ENCODE measurements at places on chromosomes 12 and 14.

GRCh38 chr12:10320643-10321042 is 13.0 kb downstream of the KLRD1 start:
- peak overlapping the region; percentile 45 for H3K4me3 ChIP-seq
- H3K27ac ChIP-seq = peak overlapping the region; percentile 67
- no peaks in the 10 kb centered on the region for H3K27me3 ChIP-seq
- peaks cover 43% of the 10 kb centered on the region for H3K36me3 ChIP-seq
- H3K4me1 ChIP-seq = peaks cover 58% of the 10 kb centered on the region

DNA sequence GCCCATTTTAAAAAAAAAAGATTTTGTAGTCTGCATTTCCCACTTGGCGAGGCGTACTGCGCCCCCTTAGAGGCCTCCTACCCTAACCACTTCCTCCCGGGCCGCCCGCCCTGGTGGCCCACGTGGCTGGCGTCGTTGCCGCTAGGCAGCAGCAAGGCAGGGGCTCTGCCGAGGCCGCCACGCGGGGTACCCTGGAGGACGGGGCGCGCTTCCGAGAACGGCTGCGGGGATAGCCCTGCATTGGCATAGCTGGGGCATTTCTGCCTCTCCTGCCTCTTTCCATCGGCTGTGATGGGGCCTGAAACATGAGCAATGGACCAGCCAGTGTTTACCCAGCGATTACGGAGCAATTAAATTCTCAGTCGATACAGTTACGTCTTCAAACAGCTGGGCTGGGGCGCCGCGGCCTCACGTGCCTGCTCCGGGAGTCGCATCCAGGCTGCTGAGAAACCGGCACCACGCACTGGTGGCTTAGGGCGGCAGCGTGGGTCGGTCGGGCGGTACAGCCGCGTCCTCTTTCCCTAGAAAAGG is 38.0 kb downstream of the IQSEC3 start:
- peak; percentile 34 for DNase-seq
- H3K27ac ChIP-seq = no peak overlapping the region
- no peaks in the 10 kb centered on the region for H3K36me3 ChIP-seq
- H3K4me3 ChIP-seq = no peak overlapping the region
- H3K27me3 ChIP-seq = peaks cover 13% of the 10 kb centered on the region

GRCh38 chr12:62876938-62877548 is 57.9 kb downstream of the PPM1H start:
- no peaks in the 10 kb centered on the region for H3K36me3 ChIP-seq
- no peak overlapping the region for H3K4me3 ChIP-seq
- H3K4me1 ChIP-seq = no peaks in the 10 kb centered on the region
- DNase-seq = no peak

GRCh38 chr14:63212776-63213500 is 8.7 kb downstream of the RHOJ start:
- H3K4me3 ChIP-seq = no peak overlapping the region
- no peaks in the 10 kb centered on the region for H3K36me3 ChIP-seq
- no peak overlapping the region for H3K27ac ChIP-seq
- no peak for DNase-seq

DNA sequence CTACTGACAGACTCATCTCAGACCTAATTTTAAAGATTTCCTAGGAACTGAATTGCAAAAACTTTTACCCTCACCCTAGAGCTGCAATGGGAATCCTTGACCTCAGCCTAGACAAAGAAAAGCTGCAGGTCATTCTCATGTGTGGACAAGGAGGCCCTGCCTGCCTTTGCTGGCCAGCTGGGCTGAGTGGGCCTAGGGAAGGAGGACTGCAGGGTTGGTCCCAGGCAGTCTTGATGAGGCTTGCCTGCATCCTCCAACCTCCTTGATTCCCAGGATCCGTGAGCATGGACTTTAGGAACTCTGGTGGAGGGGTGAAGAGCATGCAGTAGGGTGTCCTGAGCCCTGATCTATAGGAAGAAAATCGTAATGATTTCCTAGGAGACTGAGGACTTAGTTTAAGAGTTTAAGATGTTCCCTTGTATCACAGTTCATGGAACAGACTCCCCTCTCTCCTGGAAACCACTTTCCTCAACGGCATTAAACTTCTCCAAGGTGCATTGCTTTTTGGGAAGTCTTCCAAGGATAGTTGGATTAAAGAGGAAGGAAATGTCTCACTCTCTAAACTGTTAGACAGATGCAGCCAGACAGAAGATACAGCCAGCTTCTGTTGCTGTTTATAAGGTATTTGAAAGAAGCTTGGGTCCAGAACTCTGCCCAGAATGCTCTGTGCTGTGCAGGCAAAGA is 55.4 kb upstream of the DDX11 start:
- H3K4me3 ChIP-seq = no peak overlapping the region
- DNase-seq = no peak
- no peak overlapping the region for H3K27ac ChIP-seq
- H3K4me1 ChIP-seq = no peaks in the 10 kb centered on the region

- DNase-seq = no peak
- no peak overlapping the region for H3K27ac ChIP-seq
- H3K36me3 ChIP-seq = no peaks in the 10 kb centered on the region
- H3K4me1 ChIP-seq = no peaks in the 10 kb centered on the region
- no peak overlapping the region for H3K4me3 ChIP-seq
Observed at GRCh38 chr14:51157012-51157411, 62.1 kb upstream of the TRIM9 start.

- H3K4me1 ChIP-seq = peaks cover 43% of the 10 kb centered on the region
- no peak for DNase-seq
- no peak overlapping the region for H3K4me3 ChIP-seq
- H3K27me3 ChIP-seq = no peaks in the 10 kb centered on the region
- H3K36me3 ChIP-seq = no peaks in the 10 kb centered on the region
Observed at GRCh38 chr12:561391-561705, 101.6 kb downstream of the B4GALNT3 start.

DNA sequence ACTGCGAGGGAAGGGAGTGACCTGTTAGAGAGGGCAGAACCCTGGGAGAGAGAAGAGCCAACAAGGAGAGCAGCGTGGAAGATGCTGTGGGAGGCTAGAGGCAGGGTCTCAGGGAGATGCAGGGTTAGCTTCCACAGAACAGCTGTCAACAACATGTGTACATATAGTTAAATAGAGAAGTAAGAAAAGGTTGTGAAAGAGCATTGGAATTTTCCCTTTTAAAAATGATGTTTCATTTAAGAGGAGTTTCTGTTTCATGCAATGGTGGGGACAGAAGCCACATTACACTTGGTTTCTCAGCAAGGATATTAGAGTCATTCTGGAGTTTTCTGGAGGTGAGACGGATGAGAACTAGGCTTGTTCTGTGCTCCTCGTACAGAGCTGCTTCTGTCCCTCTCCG is 23.8 kb upstream of the TBC1D30 start:
- no peak for DNase-seq
- H3K4me1 ChIP-seq = no peaks in the 10 kb centered on the region
- H3K27me3 ChIP-seq = peaks cover 25% of the 10 kb centered on the region
- H3K27ac ChIP-seq = no peak overlapping the region
- H3K36me3 ChIP-seq = no peaks in the 10 kb centered on the region

DNA sequence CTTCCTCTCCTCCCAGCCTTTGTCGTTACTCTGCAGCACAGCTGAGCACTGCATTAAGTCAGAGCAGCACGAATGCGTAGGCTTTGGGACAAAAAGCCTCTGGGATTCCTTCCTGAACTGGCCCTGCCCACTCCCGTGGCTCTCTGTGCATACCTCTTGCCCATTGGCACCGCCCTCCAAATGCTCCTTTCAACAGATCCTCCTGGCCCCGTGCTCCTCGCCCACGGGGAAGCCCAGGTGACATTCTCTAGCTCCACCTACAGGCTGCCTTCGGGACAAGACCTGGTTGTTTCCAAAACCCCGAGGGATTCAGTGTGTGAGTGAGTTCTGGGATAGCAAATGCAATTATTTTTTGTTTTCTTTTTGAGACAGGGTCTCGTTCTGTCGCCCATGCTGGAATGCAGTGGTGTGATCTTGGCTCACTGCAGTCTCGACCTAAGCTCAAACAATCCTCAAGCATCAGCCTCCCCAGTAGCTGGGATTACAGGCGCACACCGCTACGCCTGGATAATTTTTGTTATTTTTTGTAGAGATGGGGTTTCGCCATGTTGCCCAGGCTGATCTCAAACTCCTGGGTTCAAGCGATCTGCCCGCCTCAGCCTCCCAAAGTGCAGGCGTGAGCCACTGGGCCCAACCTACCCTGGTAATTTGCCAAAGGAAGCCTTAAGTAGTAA is 17.9 kb upstream of the TDRD9 start:
- H3K4me3 ChIP-seq = peak overlapping the region; percentile 76
- no peak for DNase-seq
- peaks cover 5% of the 10 kb centered on the region for H3K36me3 ChIP-seq

DNA sequence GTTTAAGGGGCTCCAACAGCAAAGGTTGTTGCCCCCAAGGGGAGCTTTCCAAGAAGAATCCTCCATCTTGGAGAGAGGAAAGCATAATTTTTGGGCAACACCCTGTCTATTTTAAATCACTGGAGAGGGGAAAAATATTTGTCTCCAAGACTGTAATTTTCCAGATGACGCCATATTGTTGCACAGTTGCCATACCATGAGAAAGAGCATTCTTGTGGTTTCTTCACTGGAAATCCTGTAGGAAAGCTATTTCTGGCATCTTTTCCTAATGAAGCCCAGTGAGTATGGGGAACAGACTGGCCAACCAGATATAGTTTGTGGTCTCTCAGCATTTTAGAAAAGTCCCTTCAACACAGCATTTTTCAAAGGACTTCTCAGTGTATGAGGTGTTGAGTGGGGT is 88.1 kb upstream of the MANSC4 start:
- peaks cover 9% of the 10 kb centered on the region for H3K27me3 ChIP-seq
- no peak overlapping the region for H3K4me3 ChIP-seq
- no peak for DNase-seq
- H3K27ac ChIP-seq = no peak overlapping the region
- no peaks in the 10 kb centered on the region for H3K4me1 ChIP-seq
- no peaks in the 10 kb centered on the region for H3K36me3 ChIP-seq

- no peaks in the 10 kb centered on the region for H3K27me3 ChIP-seq
- H3K4me3 ChIP-seq = no peak overlapping the region
- H3K36me3 ChIP-seq = no peaks in the 10 kb centered on the region
- no peak overlapping the region for H3K27ac ChIP-seq
- H3K4me1 ChIP-seq = no peaks in the 10 kb centered on the region
- no peak for DNase-seq
Observed at GRCh38 chr12:97714107-97714563, 251.5 kb downstream of the RMST start.

- H3K36me3 ChIP-seq = no peaks in the 10 kb centered on the region
- DNase-seq = no peak
- H3K4me1 ChIP-seq = peaks cover 7% of the 10 kb centered on the region
- H3K27me3 ChIP-seq = no peaks in the 10 kb centered on the region
- H3K4me3 ChIP-seq = no peak overlapping the region
- H3K27ac ChIP-seq = no peak overlapping the region
Observed at GRCh38 chr12:96419576-96420276, 19.5 kb upstream of the CDK17 start.

- no peaks in the 10 kb centered on the region for H3K4me1 ChIP-seq
- no peak for DNase-seq
- no peaks in the 10 kb centered on the region for H3K27me3 ChIP-seq
- H3K27ac ChIP-seq = no peak overlapping the region
- no peak overlapping the region for H3K4me3 ChIP-seq
Observed at GRCh38 chr14:82879949-82880535, 1346.4 kb upstream of the SEL1L start.

- no peak overlapping the region for H3K4me3 ChIP-seq
- peaks cover 27% of the 10 kb centered on the region for H3K4me1 ChIP-seq
- H3K36me3 ChIP-seq = no peaks in the 10 kb centered on the region
- peak overlapping the region; percentile 11 for H3K27ac ChIP-seq
Observed at GRCh38 chr14:98130691-98131090, 1141.3 kb downstream of the BCL11B start.

DNA sequence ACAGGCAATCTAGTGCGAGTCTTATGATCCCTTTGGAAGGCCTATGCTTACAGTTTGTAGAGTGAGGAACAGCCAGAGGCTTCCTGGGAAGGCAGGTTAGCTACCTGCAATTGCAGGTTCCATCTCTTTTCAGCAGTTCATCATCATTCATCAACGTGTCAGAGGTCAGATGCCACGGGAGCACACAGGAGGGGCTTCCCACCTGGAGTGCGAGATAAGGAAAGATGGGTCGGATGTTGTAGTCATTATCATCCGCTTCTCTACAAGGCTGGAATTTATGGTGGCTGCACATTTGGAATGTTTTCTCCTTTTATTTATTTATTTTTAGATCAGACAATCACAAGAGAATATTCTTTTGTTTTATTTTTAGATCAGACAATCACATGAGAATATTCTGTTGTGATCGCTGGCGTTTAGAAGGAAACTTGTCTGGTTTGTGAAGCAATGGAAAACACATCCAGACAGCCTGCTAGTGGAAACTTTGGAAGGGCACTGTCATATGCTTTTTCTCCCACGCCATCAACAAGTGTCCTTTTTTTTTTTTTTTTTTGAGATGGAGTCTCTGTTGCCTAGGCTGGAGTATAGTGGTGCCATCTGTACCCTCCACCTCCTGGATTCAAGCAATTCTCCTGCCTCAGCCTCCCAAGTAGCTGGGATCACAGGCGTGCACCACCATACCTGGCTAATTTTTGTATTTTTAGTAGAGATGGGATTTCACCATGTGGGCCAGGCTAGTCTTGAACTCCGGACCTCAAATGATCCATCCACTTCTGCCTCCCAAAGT is 1.9 kb upstream of the BICD1 start:
- H3K36me3 ChIP-seq = peaks cover 5% of the 10 kb centered on the region
- peaks cover 9% of the 10 kb centered on the region for H3K27me3 ChIP-seq
- no peak overlapping the region for H3K27ac ChIP-seq

- no peak overlapping the region for H3K27ac ChIP-seq
- H3K27me3 ChIP-seq = no peaks in the 10 kb centered on the region
- no peak overlapping the region for H3K4me3 ChIP-seq
- H3K36me3 ChIP-seq = peaks cover 24% of the 10 kb centered on the region
- peaks cover 6% of the 10 kb centered on the region for H3K4me1 ChIP-seq
- no peak for DNase-seq
Observed at GRCh38 chr14:65392296-65392695, 20.2 kb upstream of the FUT8 start.

DNA sequence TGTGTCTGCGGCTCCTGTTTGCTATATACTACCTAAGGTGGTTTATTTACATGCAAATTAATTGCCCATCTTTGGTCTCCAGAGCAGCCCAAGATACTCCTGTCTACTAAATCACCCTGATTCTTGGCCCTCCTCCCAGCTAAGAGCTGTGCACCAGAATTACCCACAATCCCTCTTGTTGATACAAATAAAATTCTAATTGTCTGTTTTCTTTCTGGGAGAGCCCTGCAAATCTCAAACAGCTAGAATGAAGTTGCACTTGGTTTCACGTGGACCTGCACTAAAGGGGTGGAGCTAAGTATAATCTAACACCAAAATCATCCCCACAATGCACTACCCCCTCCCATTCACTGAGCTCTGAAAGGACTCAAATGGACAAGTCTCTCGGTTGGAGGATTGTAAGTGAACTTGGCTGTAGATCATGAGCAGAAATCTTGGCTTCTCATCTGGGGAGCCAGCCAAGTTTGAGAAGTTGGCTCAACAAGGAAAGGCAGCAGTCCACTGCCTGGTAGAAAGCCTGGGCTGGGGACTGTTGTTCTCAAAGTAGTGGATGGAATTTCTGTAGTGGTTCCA is 6.6 kb downstream of the MAX start:
- H3K27ac ChIP-seq = peak overlapping the region; percentile 97
- no peaks in the 10 kb centered on the region for H3K27me3 ChIP-seq
- peaks cover 30% of the 10 kb centered on the region for H3K36me3 ChIP-seq
- no peak for DNase-seq
- peak overlapping the region; percentile 60 for H3K4me3 ChIP-seq

Measured in natural killer cell treated with Interleukin-12 subunit alpha and Interleukin-12 subunit beta and Interleukin-15 and Interleukin-18, amount 100 ng/mL, for 72 hours (primary cell).